Femur (tissue), 1 donor: ENCODE measurements at places on chromosomes 1 and 21.

DNA sequence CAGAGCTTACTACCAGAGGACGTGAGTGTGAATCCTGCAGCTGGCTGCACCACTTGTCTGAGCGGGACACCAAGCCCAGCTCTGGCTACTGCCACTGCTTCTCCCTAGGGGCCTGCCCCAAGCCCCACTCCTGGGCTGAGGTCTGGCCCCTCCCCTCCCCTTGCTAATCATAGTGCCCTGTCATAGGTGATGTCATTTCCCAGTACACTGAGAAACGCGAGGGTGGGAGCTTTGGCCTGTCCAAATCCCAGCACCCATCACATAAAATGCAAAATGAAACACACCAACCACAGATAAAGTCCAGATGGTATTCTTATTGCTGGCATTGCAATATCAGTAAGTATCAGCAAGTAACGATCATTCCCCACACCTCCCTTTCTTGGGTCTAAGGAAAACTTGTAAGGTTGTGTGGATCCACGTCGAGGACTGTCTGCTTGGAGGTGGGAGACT lies 77.7 kb downstream of the TOMM20 start:
- DNase-seq, result no peak

GRCh38 chr1:55289614-55290013 lies 74.5 kb upstream of the USP24 start:
- no peak for DNase-seq

DNA sequence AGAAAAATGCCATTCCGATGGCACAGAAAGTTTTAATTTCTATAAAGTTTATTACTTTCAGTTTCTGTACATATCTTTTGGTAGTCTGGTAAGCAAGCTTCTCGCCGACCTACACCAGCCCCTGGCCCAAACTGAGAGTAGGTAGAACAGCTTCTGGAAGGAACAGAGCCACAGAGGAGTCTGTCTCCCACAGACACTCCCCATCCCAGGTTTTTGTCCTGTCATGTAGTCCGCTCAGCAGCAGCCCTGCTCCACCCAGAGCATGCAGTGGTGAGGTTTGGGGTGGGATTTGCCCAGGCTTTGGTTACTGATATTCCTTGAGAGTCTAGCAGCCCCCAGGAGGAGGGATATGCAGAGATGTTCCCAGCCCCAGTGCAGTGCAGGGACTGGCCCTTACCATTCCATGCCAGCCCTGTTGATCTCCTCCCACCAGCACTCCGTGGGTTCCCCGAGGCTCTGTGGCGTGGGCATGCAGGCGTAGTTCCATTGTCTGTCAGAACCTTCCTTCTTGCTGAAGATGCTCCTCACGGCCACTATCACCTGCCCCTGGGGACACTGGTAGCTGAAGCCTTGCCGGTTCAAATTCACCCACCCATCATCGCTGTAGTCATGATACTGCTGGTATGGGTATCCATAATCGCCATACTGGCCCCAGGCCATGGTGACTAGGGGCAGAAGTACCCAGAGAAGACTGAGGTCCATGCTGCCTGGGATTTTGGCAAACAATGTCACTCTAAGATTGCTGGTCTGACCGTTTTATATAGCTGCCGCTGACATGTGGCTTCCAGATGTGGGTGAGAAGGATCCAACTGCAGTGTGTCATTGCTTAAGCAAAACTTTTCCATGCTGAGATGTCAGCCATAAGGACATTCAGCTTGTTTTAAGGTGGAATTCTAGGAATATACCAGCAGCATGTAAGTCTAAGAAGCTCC lies at the start of gene DPT:
DPT (minus strand) TSS at position 734 of the 932 bp plus-strand sequence; CDS start at position 702, 32 bp downstream.
- peak; percentile 88 for DNase-seq

GRCh38 chr1:41980827-41981653 lies 62.3 kb upstream of the HIVEP3 start:
- DNase-seq, result no peak

DNA sequence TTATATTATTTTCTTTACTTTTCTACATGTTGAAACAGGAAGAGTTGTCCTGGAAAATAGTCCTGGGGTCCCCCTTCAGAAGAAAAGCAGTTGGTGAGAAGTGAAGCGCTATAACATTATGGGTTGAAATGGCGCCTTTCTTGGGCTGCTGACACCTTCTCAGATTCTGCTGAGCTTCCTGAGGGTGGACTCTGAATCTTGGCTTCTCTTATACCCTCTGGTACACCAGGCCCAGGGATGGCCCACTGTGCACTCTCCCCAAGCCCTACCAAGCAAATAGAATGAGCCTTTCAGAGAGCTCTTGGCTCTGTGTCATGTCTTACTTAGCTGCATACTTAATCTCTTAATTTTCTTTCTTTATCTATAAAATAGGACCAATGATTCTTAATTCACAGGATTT lies 42.3 kb downstream of the CD247 start:
- no peak for DNase-seq

DNA sequence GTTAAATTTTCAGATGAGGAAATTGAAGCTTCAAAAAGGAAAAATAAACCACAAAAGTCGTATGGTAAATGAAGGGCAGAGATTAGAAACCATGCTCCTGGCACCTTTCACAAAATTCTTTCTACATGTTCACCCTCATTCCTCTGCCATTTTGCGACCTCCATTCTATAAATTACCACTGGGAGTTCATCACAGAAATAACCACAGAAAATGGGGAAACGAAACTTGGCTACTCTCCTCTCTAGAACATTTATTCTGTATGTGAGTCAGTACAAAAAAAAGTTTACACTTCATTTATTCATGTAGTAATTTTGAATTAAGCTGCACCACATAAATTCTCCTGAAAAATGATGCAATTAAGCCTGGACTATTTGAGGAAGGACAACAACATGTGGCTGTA lies 320.9 kb upstream of the C1orf87 start:
- no peak for DNase-seq

DNA sequence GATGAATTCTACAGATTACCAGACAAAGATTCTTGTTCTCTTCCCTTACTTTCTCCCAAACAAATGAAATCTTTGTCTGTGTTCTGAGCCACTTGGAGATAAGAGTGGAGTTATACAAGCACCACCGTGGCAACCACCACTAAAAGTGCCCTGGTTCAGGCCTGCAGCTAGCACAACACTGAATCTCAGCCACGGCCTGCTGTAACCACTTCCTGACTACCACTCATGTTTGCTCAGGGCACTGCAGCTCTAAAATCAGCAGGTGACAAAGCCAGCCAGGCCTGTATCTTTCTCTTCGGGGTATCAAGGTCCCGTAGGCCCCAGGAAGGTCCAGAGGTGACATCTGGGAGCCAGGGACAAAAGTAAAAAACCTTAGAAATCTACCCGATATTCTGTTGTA lies 3.2 kb upstream of the OR2T6 start:
- no peak for DNase-seq

DNA sequence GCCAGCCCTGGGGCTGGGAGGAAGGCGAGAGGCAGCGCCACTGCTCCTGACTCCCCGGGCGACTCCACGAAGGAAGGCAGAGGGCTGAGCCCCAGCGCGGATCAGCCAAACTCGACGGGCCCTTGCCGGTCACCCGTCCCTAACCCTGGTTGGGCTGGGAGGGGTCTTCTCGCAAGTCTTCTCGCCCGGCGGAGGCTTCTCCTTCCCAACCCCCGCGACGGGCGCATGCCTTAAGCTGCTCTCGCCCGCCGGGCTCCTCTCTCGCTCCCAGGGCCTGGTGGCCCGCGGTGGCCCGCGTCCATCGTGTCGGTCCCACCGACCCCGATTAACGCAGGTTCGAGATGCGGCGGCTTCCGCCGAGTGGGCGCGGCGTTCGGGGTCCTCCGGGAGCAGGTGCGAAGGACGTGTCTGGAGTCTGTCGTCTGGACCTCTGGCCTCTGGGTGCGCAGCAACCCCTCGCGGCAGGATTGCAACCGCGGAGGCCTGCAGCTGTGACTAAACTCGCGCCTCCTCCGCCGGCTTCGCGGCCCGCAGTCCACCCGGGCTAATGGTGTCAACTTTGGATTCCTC lies 29.0 kb upstream of the PPM1J start:
- peak; percentile 61 for DNase-seq

DNA sequence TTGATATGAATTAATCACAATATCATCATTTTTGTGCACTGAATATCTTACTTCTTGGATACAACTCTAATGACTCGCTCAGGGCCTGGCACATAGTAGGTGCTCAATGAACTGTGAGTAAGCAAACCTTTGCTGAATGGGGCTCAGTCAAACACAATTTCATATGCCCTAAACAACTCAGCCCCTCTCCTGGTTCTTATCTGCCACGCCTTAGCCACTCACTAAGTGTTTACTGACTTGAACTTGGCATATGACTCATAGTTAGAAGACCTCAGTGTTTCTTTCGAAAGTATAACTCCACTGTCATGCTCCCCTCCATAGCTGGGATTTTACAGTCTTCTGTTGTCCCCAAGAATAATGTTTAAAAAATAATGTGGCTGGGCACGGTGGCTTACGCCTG lies 4.8 kb upstream of the IFNLR1 start:
- DNase-seq, result no peak

DNA sequence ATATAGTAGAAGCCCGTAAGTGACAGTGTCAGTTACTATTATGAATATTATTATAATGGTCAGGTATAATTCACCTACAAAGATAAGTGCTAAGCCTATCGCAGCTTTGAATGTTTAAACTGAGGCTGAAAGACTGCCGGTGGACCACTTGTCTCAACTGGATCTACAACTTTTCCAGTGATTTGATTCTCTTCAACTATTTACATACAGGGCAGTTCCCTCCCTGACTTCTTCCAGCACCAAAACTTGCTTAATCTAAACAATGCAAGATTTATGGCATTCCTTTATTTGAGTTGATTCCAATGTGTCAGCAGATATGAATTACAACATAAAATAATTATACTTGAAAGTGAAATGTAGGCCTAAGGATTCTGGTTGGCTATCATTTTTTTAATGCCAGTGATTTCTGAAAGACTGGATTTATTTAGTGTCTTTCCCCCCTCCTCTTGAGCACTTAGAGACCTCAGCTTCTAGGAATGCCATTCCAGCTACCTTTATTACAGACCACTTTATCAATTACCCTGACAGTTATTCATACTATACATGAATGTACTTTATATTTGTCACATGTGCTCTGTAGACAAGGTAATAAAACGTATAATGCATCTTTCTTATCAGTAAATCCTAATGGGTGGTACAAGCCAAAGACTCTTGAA lies 153.3 kb upstream of the C8B start:
- DNase-seq, result no peak

DNA sequence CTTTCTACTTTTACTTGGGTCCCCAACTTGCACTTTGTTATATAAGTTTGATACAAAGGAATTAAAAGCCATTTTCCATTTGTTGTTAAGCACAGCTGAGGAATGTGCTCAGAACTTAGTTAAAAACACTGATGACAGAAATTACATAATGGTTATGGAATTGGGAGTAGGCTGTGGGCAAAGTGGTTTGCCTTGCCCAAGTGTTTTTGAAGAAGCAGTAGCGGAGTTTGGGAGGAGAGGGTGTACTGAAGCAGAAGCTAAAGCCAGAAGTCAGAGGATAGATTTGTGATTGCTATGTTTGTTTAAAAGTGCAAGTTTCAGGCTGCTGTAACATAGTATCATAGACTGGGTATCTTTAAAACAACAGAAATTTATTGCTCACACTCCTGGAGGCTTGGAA lies 391.8 kb downstream of the DUSP10 start:
- DNase-seq, result no peak

- no peak for DNase-seq
Observed at GRCh38 chr1:30908316-30908695, 252 bp downstream of the SDC3 start.

DNA sequence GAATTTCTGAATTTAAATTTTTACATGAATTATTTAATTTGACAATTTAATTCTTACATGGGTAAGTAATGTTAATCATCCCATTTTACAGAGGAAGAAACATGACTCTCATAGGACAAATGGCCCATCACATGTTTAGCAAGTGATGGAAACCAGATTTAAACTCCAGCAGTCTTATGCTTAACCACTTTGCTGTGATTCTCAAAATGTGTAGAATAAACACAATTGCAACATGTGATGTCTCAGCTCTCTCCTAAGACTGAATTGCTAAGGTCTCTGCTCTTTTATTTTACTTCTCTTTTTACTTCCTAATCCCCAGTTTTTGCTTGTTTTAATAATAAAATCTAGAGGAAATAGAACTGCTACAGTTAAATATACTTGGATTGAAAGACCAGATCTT lies 42.8 kb downstream of the HS2ST1 start:
- DNase-seq, result no peak

DNA sequence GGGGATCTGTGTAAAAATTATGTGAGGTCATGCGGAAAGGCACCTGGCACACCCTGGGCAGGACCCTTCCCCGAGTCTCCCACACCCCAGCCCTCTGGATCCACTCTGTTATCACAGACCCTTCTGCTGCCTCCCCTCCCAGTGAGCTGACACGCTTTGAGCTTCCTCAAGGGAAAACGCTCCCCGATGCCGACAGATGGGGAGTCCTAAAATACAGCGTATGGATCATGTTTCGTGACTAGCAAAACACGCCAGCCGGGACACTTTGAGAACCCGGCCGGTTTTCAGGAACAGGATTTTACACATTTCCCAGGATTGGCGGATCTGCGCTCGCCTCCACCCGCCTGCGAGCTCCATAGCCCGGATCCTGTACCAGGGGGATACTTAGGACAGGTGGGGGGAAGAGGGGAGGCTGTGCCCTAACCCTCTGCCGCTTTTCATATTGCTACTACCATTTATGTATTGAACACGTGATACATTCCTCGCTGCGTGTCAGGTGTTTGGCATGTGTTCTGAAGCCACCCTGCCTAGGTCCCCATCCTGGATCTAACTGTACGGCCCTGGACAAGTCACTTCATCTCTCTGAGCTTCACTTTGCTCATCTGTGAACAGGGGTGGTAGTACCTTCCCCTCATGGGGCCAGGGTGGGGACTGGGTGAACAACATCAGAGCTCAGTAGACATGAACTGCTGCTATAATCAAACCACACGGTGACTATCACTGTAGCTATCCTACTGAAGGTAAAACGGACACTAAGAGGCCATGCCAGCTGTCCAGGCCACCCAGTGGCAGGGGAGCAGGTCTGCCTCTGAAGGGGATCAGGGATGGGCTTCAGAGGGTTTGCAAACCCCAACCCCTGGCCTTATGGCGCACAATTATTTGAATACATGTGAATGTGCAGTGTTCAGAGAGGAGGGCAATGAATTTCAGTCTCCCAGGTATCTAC lies 63.2 kb downstream of the SSBP3 start:
- DNase-seq, result no peak

GRCh38 chr1:155002464-155003226 lies at the start of gene ZBTB7B:
Gene ZBTB7B (plus strand): TSS chr1:155002802. CDS start chr1:155014661, 11,859 bp downstream.
- peak; percentile 66 for DNase-seq
